HS-27A (cell line): ENCODE measurements at places on chromosomes 16 and 17.

DNA sequence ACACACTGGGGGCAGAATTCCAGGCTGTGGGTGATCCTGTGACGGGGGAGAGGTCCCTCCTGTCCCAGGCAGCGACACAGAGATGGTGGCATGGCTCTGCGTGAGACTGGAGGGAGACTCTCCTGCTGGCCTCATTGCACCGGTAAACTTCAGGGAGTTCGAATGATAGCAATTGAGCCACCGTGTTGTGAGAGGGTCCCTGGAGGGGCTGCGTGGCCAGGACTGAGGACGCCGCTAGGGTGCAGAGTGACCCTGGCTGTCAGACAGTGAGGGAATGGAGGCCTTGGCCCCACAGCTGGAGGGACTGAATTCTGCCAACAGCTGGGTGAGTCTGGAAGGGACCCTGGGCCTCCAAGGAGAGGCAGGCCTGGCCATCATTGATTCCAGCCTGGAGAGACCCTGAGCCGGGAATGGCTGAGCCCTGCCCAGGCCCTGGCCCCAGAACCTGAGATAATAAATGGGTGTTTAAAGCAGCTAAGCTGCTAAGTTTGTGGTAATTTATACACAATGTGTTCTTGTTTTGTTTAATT, 32.6 kb downstream of the CCDC57 start:
- DNase-seq = no peak

- DNase-seq = no peak
These were observed 10.2 kb downstream of the SETD1A start for GRCh38 chr16:30967795-30968194.

GRCh38 chr17:49061524-49061943, 64.3 kb downstream of the IGF2BP1 start:
- DNase-seq = no peak

DNA sequence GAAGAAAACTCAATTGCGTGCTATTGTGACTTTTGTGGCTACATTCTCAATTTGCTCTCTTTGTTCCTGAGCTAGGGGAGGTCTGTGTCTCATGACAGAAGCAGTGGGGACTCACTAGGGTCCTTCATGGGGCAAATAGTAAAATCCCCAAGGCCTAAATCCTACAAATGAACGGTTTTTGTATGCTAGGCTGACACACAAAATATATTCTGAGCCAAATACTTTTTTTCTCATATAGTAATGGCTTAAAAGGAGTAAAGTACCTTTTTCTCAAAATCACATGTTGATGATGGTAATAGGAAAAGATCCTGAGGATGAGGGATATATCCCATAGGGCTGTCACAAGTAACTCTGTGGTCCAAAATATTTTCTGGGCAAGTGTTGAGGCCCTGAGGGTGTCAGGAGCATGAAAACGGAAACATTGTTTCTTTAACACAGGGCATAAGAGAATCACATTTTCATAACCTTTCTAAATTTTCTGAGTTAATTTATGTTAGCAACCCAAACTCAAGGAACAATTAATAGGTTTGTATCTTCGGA, 77.5 kb upstream of the CNTNAP4 start:
- no peak for DNase-seq

DNA sequence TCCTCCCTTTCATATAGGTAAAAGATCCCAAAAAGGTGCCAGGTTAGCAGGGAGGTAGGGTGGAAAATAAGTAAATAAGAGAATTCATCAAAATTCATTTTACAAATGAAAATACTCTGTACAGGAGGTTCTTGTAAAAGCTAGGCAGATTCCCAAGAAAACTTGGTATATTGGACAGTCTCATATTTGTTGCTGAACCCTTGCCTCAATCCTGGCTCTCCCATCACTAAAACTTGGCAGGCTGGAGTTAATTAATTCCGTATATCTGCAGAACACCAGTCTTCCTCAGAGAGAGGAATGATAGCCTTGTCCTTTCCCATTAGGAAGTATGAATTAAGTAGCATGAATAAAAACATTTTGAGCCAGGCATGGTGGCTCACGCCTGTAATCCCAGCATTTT, 66.2 kb upstream of the MTMR4 start:
- no peak for DNase-seq

GRCh38 chr16:5415123-5415522, 317.5 kb upstream of the EEF2KMT start:
- no peak for DNase-seq

DNA sequence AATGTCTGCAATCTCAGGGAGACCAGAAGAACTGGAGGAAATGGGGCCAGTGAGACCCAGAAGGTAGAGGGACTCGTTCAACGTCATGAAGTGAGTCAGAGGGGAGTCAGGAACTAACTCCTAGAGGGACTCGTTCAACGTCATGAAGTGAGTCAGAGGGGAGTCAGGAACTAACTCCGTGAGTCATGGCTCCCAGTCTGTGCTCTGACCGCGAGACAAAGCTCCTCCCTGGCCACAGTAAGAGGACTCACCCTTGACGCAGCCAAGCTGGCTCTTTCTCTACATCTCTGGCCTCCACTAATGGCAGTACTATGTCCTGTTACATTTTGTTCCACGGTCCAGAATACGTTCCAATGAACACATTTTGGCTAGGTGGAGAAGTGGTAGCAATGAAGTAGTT, 902.5 kb downstream of the KCNJ2 start:
- peak; percentile 58 for DNase-seq

- DNase-seq = no peak
These were observed 9.2 kb downstream of the MPV17L start for GRCh38 chr16:15404792-15405191.
